ENCODE measurements at places on chromosomes 1 and 21.

GRCh38 chr1:215418876-215419447, 148.1 kb upstream of the KCTD3 start:
- no peak for DNase-seq

- DNase-seq: no peak
These were observed 147.3 kb upstream of the KCNK2 start for GRCh38 chr1:214935258-214935657.

DNA sequence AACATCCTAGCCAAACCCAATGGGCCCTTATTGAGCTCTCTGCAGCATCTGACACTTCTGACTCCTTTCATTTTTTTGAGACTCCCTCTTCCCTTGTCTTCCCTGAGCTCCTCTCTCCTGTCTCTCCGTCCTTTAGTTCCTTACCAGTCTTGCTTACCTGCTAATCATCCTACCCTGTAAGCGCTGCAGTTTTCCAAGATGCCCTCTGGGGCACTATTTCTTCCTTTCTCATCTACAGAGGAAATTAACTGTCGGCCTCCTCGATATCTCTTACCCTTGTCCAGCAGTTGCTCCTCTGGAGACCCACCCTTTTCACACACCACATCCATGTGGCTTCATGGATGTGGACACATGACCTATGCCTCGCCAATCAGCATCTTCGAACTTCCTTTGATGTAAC, 6.8 kb downstream of the GPR161 start:
- DNase-seq: no peak

DNA sequence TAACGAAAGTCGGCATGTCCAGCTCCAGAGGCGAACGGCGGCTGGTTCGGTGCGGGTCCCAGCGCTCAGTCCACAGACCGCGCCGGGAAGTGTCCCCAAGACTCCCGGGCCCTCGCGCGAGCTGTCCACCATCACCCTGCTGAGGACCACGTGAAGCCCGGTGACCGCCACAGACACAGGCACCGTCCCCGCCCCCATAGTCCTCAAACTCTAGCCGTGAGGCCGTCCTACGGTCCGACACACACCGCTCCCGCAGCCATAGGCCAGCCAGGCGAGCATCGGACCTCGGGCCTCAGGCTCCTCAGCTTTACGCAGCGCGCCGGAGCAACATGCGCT, 535 bp downstream of the SETD4 start:
- no peak for DNase-seq

- no peak for DNase-seq
These were observed 58.9 kb downstream of the C1orf198 start for GRCh38 chr1:230809256-230809990.
